ENCODE measurements at places on chromosomes 7 and 10. TPM values are rescaled to one million over a fixed set of nuclear protein-coding genes. Genes with fewer than 3 reads are reported as not detected.

- no peak for DNase-seq
These were observed 67.9 kb upstream of the OGDHL start for GRCh38 chr10:49830016-49830415.

Gene PDSS1
- total RNA-seq: 27.5 TPM

Gene CEP41
- 15.9 TPM for total RNA-seq

DNA sequence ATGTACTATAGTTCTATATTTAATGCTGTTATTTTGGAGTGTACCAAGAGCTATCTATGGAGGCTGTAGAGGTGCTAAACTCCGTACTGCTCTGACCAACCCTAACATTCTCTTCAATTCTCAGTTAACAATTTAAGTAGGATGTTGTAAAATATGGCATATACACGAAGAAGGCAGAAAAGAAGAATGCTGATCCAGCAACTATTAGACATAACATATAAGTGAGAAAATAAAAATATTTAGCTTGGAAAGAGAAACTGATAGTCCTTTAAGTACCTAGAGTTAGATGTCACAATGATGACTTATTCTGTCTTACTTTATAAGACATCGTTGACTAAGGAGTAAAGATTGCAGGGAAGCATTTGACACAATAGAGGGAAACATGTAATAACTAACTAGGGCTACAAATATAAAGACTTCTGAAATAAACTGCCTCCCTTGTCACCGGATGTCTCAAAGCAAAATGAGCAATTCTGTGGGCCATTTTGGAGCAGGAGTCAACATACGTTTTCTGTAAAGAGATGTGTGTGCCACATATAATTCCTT is 159.5 kb downstream of the CPEB3 start:
- no peak for DNase-seq

GRCh38 chr7:134899729-134900128 is 86.6 kb upstream of the AGBL3 start:
- peak; percentile 59 for DNase-seq

GRCh38 chr7:65912237-65912636 is 39.4 kb downstream of the VKORC1L1 start:
- no peak for DNase-seq

- DNase-seq: no peak
These were observed 185.9 kb upstream of the ASAH2 start for GRCh38 chr10:50437248-50437647.

DNA sequence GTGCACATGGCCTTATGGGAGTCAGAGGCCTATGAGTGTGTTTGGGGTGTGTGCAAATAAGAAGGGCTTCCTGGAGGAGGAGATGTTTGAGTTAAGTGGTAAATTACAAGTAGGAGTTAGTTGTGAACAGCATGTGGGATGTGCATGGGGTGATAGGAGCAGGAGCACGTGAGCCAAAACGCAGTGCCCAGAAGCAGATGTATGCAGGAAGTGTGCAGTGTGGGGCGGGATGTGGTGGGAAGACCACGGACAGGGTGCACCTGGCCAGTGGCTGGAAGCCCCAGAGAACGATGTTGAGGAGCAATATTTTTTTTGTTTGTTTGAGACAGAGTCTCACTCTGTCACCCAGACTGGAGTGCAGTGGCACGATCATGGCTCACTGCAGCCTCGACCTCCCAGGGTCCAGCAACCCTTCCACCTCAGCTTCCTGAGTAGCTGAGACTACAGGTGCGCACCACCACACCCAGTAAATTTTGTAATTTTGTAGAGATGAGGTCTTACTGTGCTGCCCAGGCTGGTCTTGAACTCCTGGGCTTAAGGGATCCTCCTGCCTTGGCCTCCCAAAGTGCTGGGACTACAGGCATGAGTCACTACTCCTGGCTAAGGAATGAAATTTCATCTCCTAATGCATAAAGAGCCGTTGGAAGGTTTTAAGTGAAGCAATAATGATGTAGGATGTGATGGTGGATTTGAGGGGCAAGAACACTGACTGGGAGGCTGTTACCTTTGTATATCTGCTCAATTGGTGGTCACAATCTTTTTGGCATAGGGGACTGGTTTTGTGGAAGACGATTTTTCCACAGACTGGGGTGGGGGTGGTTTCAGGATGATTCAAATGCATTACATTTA is 78.4 kb downstream of the LYZL2 start:
- DNase-seq: no peak

DNA sequence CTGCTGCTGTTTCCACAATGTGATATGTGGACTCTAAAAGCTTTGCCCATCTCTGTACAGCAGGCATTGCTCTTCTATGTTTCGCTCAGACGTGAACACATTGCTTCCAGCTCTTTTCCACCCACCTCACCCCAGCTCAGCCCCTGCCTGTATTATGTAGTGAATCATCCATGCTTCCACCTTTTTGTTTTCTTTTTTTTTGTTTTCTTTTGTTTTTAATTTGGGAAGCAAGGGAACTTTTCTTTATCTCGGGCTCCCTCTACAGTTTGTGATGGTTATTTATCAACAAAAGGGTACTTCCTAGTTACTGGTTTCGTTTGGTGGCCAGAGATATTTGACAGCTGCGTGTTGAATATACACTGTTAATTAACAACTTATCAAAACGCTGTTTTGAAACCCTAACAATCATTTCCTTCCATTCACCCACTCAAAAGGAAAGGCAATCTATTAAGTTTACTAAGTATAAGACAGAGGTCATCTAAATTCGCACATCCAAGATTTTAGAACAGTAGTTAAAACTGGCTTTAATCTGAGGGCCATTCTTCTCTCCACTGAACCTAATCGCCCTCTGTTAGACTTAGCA is 127.9 kb upstream of the STK17A start:
- DNase-seq: peak; percentile 67

Gene MGAM2
- total RNA-seq: not detected

Gene LUC7L2
- 63.1 TPM for total RNA-seq

Gene RBM48
- total RNA-seq: 13.2 TPM

GRCh38 chr7:54933643-54934042 is 85.2 kb upstream of the EGFR start:
- DNase-seq: no peak

GRCh38 chr7:134101716-134102115 is 25.4 kb upstream of the LRGUK start:
- DNase-seq: no peak

Gene GIMAP5
- total RNA-seq: not detected

GRCh38 chr7:74236284-74236683 is 17.9 kb downstream of the RFC2 start:
- DNase-seq: no peak

Gene POU6F2
- not detected for total RNA-seq

DNA sequence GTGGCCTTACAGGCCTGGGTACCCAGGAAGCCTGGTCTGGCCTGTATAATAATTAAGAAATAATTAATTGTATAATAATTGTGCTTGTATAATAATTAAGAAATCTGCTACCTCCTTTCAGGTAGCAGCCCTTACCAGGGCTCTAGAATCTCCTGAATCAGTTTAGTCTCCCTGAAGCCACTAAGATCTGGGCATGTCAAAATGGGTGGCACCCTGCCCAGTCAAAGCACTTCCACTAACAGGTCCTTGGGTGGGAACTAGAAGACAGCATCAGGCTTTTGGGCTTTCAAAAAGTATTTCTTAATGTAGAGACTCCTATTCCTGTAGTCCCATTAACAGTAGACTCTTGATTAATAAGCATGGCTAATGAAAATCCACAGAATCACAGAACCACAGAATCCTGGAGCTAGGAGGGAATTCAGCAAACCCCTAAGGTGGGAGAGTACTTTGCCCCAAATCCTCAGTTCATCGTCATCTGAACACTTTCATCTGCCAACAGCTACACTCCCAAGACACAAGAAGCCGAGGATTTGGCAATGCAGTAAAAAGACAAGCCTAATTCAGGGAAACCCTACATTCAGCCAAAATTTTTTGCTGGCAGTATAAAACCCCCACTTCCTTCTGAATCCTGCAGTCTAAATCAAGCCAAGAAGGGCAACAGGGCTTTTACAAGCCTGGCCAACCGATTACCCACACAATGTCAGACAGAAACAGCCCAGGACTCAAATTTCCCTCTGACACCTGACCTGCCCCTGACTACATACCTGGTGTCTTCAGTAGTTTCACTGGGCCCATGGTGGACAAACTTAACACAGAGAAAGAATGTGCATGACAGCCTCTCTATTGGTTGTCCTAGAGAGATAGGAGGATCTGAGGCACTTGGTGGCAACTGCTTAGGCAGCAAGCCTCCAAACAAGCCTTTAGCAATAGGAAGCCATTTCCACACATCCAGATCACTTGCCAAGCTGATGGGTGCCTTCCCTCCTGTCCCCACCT is 5.9 kb upstream of the IL6 start:
- DNase-seq: no peak

- no peak for DNase-seq
These were observed 720.2 kb upstream of the FZD8 start for GRCh38 chr10:36362257-36362656.

- no peak for DNase-seq
These were observed 37.9 kb downstream of the SKIDA1 start for GRCh38 chr10:21487416-21488180.

Gene PIP
- not detected for total RNA-seq

DNA sequence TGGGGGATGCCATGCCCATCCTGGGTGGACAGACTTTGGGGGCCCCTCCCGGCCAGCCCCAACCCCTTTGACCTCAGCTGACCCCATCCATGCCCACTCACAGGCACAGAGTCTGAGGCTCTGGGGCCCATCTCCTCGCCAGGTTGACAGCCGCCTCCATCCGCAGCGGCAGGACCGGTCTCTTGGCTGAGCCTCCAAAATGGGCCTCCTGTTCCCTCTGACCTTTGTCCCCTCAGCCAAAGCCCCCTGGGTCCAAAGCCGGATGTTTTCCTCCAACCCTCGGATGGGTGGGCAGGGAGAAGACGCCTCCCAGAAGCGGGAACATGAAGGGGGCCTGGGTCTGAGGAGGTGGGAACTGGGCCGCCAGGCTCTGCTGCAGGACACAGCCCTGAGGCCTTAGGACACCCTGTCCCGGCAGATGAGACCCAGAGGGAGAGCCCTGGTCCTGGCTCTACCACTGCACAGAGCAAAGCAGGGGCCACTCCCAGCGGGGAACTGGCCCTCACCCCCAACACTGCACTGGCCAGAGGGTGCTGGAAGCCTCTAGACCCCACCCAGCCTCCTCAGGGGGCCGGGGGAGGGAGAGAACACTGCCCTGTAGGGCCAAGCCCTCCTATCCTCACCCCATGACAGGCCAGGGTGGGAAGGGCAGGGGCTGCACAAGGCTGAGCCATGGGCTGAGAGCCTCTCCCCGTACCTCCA is 12.6 kb downstream of the PDGFA start:
- no peak for DNase-seq

Gene HYAL4
- total RNA-seq: not detected

DNA sequence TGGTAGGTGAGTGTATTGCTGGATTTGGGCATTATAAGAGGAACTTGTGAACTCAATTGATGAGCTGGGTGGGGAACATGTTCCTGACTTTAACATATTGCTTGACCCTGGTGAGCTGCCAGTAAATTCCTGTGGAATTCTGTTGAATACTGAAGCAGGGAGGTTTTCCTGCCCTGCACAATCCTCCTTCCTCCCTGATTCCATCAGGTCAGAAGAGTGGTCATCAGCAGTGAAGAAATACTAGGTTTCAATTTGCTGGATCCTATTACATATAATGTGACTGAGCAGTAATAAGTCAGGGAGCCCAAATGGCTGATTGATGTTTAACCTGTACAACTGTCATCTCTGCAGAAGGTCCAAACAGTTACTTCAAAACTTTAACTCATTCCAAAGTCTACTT is 581.2 kb downstream of the SUGCT start:
- no peak for DNase-seq

Gene GRB10
- total RNA-seq: 23.1 TPM

GRCh38 chr7:152859781-152860191 is 100.2 kb downstream of the ACTR3B start:
- DNase-seq: peak; percentile 10

GRCh38 chr10:14481752-14482151 is 151.0 kb upstream of the FRMD4A start:
- peak; percentile 48 for DNase-seq

DNA sequence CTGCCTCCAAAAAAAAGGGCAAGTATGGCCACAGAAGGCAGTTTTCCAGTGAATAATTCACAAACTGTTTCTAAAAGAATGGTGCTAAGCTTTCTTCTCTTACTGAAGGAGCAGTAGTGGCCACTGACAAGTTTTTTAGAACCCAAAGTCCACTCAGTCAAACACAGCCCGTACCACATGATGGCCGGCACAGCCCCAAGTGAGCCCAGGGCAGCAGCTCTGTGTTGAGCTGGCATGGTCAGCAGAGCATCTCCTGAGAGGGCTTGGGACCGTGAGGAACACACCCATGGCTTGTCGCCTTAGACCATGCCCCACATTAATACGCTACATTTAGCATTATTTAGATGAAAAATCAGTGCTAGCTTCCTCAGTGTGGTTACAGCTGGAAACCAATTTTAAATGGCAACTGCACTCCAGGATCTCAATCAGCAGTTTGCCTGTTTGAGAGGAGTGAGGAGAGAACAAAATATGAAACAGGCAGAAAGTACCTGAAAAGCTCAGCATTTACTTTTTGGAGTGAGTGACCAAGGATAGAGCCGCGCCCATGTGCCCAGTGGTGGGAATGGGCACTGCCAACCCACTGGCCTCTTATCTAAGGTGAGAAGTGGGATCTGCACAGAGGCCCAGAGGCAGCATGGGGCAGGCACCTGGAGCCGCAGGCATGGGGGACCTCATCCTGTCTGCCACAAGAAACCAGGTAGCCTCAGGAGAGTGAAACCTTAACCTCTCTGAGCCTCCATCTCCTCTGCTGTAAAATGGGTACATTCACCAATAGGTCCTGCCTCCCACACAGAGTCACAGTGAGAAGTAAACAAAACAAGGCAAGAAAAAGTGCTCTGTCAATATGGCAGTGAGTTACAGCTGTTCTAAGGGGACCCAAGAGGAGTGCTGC is 17.4 kb downstream of the PSAP start:
- no peak for DNase-seq

Gene PDE1C
- 133 TPM for total RNA-seq

Gene LIPK
- not detected for total RNA-seq

DNA sequence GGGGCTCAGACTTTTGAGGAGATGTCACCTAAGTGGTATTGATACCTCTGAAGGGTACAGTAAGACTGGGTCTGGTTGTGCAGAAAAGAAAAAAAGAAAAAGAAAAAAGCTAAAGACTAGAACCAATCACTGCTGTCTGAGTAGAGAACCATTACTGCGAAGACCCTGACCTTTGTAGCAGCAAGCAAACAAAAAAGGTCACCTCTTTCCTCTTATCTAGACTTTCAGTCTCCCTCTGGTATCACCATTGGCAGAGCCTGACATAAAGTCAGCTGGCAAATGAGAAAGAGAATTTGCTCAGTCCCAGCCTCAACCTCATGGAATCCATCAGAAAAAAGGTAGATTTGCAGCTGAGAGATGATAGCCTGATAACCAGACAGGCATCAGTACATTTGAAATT is 2.6 kb upstream of the DNTT start:
- no peak for DNase-seq

Gene OR2A1
- not detected for total RNA-seq

- no peak for DNase-seq
These were observed 17.6 kb upstream of the AOAH start for GRCh38 chr7:36741866-36742265.

DNA sequence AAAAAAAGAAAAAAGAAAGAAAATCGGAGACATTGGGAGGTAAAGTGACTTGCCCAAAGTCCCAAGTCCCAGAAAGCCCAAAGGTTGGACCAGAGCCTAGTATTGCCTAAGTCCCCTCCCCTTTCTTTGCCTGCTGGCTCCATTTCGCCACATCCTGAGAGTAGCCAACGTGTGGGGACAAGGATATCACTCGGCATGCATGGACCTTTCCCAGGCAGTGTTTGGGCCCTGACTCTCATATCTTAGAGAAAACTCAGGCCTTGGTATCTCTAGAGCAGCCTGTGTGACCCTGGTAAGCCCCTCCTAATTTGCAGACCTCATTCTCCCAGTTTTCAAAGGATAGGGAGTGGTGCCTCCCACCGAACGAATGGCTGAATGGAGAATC is 294.2 kb upstream of the ZMIZ1 start:
- DNase-seq: no peak

Gene CCDC186
- total RNA-seq: 7.3 TPM
